Islet precursor cell (in vitro differentiated cells): ENCODE measurements at places on chromosomes 13 and 19.

- DNase-seq = no peak
These were observed 2.5 kb downstream of the PRKCSH start for GRCh38 chr19:11437955-11438354.

- DNase-seq = peak; percentile 82
These were observed 69.1 kb downstream of the ARHGEF18 start for GRCh38 chr19:7417671-7418324.

DNA sequence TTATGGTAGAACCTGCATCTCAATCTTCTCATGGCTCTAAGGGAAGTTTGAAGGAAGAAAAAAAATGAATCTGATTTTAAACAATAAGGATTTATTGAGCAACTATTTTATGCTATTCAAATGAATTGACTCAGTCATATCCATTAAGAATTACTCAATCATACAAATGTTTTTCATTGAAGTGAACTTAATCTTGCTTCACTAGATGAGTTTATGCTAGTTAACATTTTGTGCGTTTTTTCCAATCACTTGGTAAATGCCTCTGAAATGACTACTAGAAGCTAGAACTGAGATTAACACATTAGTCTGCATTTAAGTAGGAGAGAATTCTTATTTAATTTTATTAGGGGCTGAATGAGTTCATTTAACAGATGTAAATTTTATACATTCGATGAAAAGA, 25.2 kb downstream of the RXFP2 start:
- DNase-seq = no peak

GRCh38 chr19:17415121-17415520, 4.7 kb upstream of the MVB12A start:
- DNase-seq = no peak

GRCh38 chr13:94433055-94433961, 46.2 kb downstream of the DCT start:
- DNase-seq = peak; percentile 82

DNA sequence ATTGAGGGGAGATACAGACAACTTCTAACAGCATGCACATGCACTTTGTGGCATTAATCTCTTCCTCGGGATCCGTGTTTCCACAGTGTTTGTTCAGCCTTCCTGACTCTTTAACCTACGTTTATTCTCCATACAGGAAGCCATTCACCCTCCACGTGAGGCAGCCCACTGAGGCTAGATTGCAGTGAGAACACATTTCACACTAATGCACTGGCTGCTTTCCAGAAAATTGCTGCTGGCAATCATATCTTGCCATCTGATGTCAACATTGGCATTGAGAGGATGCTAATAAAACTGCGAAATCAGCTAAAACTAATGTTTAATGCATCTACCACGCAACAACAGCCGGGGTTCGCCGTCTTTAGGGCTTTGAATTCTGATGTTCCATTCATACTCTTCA, 30.0 kb downstream of the DCLK1 start:
- DNase-seq = no peak

- DNase-seq = no peak
These were observed 412.5 kb upstream of the PCDH9 start for GRCh38 chr13:67642657-67643056.

- peak; percentile 76 for DNase-seq
These were observed 4.9 kb upstream of the DMKN start for GRCh38 chr19:35518313-35518712.

- DNase-seq = no peak
These were observed 7.5 kb upstream of the ARRDC2 start for GRCh38 chr19:18000480-18000914.

GRCh38 chr13:33994198-33994597, 176.2 kb downstream of the RFC3 start:
- no peak for DNase-seq

DNA sequence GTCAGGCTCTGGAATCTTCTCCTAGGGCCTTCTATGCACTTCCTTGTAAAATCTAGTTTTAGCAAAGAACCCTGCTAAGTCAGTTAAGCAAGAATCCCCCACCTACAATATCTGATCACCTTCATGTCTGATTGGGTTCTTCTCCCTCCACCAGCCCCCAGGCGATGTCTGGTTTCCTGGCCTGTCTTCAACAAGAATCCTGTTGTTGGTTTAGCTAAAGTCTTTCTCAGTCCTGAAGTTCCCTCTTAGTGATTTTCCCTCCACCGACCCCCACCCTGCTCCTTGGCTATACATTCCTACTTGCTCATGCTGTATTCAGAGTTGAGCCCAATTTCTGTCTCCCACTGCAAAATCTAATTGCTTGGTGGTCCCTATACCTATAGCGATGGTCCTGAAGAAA, 35.2 kb upstream of the SLC46A3 start:
- peak; percentile 78 for DNase-seq

DNA sequence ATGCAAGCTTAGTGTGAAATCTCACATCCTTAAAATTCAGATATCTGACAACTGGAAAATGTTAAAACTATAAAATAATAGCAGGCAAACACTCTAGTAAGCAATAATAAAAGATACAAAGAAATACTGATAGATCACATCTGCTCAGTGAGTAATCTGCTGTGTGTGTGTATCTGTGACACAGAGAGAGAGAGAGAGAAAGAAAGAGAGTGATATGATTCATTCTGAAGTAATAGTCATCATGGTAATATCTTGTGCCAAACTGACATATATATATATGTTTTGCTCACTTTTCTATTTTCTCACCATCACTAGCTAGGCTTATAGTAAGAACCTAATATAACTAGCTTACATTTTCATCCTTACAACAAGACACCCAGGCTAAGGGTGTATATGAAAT, 288.0 kb upstream of the SLITRK6 start:
- DNase-seq = no peak

DNA sequence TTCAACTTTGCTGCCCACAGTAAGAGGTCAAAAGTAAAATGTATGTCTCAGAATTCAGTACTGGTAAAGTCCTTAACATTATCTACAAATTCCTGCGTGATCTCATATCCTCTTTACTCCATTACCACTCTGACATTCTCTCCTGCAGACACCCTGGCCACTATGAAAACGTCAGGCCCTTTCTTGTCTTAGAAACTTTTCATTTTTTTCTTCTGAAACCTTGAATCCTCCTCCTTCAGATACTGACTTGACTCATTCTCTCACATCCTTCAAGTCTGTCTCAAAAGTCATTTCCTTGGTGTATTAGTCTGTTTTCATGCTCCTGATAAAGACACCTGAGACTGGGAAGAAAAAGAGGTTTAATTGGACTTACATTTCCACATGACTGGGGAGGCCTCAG, 262.3 kb downstream of the POU4F1 start:
- no peak for DNase-seq

GRCh38 chr13:50629497-50629896, 214.0 kb downstream of the DLEU7 start:
- no peak for DNase-seq

DNA sequence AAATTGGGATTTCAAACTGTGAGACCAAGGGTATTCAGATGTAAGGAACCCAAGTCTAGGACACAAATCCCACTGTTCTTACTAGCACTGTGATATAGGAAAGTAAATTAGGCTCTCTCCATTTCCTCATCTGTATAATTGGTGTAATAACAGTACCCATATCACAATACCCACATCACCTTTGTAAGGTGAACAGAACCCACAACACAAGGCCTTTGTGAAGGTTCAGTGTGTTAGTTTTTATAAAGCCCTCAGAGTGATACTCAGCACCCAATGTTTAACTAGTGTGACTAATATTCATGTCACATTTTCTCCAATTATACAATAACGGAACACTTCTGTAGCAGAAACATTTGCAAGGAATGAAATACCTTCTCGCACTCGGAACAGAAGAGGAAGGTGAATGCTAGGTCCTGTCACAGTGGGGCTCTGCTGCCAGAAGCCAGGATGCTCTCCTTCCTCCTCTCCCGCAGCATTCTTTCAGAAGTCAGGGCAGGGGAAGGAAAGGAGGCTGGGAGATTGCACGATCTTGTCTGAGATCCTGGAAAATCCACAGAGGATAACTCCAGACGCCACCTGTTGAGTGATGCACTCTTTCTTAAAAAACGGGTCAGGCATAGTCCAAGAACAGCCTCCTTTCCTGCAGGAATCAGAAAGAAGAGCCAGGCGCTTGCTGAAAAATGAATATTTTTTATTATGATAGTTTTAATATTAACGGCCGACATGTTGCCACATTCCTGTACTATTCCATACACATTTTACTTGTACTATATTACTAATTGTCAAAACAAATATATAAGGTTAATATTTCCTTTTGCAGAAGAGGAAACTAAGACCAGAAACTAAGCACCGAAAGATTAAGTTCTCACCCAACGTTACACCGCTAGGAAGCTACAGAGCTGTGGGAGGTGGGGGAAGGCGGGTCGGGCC, 762 bp downstream of the ZNF45 start:
- DNase-seq = no peak

- DNase-seq = no peak
These were observed 13.9 kb downstream of the TBC1D4 start for GRCh38 chr13:75468098-75468497.

DNA sequence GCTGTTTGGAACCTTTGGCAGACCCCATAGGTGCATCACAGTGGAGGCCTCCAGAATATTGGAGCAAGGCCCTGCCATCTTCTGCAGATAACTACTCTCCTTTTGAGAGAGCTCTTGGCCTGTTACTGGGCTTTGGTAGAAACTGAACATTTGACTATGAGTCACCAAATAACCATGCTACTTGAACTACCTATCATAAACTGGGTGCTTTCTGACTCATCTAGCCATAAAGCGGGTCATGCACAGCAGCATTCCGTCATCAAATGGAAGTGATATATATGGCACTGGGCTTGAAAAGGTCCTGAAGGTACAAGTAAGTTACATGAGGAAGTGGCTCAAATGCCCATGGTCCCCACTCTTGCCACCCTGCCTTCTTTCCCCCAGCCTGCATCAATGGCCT, 782.5 kb upstream of the SLITRK6 start:
- no peak for DNase-seq

- no peak for DNase-seq
These were observed 91.0 kb upstream of the RAP2A start for GRCh38 chr13:97342936-97343335.

GRCh38 chr19:3684054-3684816, 16.0 kb downstream of the PIP5K1C start:
- no peak for DNase-seq

DNA sequence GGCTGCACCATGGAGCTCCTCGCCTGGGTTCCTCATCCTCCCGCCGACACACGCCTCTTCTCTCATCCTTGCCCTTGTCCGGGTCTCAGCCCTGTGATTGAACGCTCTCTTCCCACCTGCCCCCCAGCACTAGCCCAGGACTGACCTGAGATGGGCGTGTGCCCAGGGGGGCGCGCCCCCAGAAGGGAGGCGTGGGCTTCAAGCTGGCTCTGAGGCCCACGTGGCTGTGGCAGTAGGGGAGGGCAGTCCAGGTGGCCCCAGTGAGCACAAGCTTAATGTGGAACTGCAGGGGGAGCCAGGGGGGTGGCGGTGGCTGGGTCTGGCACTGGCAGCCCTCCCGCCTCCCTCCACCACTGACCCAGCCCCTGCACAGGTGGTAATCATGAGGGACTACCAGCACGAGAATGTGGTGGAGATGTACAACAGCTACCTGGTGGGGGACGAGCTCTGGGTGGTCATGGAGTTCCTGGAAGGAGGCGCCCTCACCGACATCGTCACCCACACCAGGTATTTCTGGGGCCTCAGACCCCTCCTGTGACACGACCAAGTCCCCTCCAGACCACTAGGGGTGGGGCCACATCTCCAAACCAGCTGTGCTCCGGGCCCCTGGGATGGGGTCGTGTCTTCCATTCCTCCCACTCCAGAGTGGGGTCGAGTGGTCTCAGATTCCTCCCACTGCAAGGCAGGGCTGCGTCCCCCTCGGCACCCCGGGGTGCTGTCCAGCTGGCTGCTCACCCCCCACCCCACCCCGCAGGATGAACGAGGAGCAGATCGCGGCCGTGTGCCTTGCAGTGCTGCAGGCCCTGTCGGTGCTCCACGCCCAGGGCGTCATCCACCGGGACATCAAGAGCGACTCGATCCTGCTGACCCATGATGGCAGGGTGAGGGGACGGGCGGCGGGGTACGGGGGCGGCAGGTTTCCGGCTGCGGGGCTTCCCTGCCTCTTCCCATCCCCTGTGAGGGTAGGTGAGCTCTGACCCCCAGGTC, 21.9 kb upstream of the NCCRP1 start:
- DNase-seq = no peak

- DNase-seq = no peak
These were observed at the start of gene ONECUT3 for GRCh38 chr19:1752757-1753728. TSS of gene ONECUT3 (plus strand) at chr19:1753506. CDS start at chr19:1753663, 157 bp downstream.

DNA sequence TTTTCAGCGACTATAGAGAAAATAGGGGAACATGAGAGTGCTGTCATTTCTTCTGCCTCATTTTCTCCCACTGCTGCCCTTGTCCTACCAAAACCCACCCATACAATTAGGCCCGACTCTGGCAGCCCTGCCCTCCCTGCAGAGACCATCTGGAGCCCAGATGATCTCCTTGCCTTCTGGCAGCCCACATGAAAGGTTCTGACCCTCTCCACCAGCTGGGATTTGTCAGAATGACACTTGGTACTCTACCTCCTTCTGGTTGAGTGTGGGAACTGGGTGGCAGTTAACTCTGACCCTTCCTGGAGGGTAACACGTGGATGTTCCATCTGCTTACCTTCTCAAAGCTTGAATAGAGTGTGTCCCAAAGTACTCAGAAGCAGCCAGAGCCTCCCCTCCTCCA, 21.0 kb upstream of the SIAH3 start:
- DNase-seq = no peak

GRCh38 chr19:17829855-17830566, 8.7 kb upstream of the INSL3 start:
- peak; percentile 94 for DNase-seq

- DNase-seq = no peak
These were observed 27.3 kb downstream of the ALOX5AP start for GRCh38 chr13:30762643-30763042.

- no peak for DNase-seq
These were observed 383.1 kb upstream of the GPC6 start for GRCh38 chr13:92843549-92843948.

- DNase-seq = no peak
These were observed 6.0 kb downstream of the PLAUR start for GRCh38 chr19:43664018-43664417.

DNA sequence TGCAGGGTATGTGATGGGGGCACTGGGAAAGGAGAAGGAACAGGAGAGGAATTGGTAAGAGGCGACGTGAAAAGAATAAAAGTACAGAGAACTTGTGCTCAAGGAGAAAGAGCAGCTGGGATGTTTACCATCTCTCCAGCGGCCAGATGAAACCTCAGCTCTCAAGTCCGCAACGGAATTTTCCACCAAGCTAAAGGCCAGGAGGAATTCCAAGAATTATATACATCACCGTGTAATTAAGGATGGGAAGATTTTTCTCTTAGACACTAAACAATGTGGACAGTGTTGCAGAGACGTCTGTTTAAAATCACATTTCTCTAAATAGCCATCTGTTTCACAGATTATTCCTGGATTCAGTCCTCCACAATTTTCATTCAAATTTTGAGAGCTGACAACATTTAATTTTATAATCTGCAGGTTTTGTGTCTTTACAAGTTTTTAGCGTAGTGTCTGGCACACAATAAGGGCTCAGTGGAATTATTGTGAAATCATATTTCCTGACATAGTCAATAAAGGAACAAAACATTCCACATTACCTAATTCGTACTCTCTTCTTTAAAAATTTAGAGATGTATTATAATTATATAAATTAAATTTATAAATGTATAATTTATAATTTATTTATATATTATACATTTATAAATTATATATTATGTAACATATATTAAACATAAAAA, 23.0 kb upstream of the USP29 start:
- DNase-seq = no peak

GRCh38 chr19:52739576-52739975, 4.7 kb upstream of the ZNF611 start:
- no peak for DNase-seq

- no peak for DNase-seq
These were observed 93.3 kb downstream of the OLFM4 start for GRCh38 chr13:53121919-53122318.
